ENCODE measurements at places on chromosomes 3 and 15.

DNA sequence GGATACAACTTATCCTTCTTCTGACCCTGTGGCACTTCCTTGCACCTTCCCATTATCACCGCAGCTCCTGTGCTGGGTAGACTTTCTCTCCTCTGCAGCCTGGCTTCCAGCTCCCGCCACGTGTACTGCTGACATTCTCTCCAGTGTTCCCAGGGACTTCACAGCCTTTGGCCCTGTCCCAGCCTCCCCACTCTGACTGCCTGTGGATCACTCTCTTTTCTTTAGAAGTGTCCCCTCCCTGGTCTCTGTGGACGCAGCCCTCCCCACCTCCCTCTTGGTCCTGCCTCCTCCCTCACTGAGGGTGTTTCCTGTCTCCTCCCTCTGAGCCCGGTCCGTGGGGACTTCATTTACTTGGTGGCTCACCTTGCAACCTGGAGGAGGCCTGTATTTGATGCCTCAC is 17.4 kb downstream of the PDIA5 start:
- peak overlapping the region; percentile 41 for H3K27ac ChIP-seq
- no peak overlapping the region for H3K4me3 ChIP-seq
- H3K4me1 ChIP-seq: peaks cover 40% of the 10 kb centered on the region
- H3K36me3 ChIP-seq: no peaks in the 10 kb centered on the region

GRCh38 chr3:195153653-195154052 is 117.3 kb downstream of the XXYLT1 start:
- no peaks in the 10 kb centered on the region for H3K27me3 ChIP-seq
- H3K36me3 ChIP-seq: peaks cover 12% of the 10 kb centered on the region
- DNase-seq: no peak
- peaks cover 25% of the 10 kb centered on the region for H3K4me1 ChIP-seq
- no peak overlapping the region for H3K4me3 ChIP-seq

- no peak overlapping the region for H3K4me3 ChIP-seq
- DNase-seq: peak; percentile 77
- no peaks in the 10 kb centered on the region for H3K36me3 ChIP-seq
- H3K27me3 ChIP-seq: no peaks in the 10 kb centered on the region
- H3K4me1 ChIP-seq: peaks cover 4% of the 10 kb centered on the region
Observed at GRCh38 chr15:90071220-90071807, 31.0 kb downstream of the IDH2 start.

GRCh38 chr3:105582015-105582414 is 215.3 kb downstream of the ALCAM start:
- H3K27ac ChIP-seq: no peak overlapping the region
- no peaks in the 10 kb centered on the region for H3K4me1 ChIP-seq
- H3K27me3 ChIP-seq: no peaks in the 10 kb centered on the region
- no peak for DNase-seq
- H3K4me3 ChIP-seq: no peak overlapping the region

DNA sequence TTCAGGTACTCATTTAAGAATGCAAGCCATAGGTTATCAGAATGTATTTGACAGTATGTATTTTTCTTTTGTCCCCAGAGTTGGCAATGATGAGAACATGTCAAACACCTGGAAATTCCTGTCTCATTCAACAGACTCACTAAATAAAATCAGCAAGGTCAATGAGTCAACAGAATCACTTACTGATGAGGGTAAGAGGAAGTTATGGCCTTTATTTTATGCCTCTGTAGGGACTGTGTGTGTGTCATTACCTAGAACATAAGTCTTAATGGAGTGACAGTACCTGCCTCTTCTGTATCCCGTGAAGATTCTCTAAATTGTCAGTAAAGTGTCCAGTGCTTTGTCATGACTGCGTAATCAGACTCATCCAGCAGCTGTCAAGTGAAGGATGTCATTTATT is 77.5 kb downstream of the KLHL25 start:
- DNase-seq: no peak
- H3K4me1 ChIP-seq: peaks cover 12% of the 10 kb centered on the region
- H3K36me3 ChIP-seq: peaks cover 27% of the 10 kb centered on the region
- H3K27ac ChIP-seq: peak overlapping the region; percentile 68

GRCh38 chr3:189625572-189625971 is 5.6 kb upstream of the TP63 start:
- no peaks in the 10 kb centered on the region for H3K27me3 ChIP-seq
- H3K4me1 ChIP-seq: peaks cover 4% of the 10 kb centered on the region
- no peak overlapping the region for H3K4me3 ChIP-seq
- no peak for DNase-seq
- H3K36me3 ChIP-seq: no peaks in the 10 kb centered on the region
- no peak overlapping the region for H3K27ac ChIP-seq

DNA sequence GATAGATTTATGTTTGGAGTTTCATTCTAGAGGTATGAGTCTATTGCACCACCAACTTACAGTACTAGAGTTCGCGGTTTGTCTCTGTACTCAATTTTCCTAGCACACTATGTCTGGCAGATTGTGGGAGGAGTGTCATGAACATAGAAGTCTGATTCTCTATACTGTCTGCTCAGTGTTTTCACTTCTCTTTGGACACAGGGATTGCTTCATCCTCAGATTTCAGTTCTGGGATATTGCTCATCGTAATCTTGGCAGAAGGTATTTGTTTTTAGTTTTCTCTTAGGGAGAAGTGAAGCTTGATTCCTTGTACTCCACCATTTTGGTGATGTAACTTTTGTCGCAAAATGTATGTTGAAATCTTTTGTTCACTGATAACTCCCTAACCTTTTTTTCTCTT is 27.8 kb upstream of the AZI2 start:
- no peak for DNase-seq
- H3K27me3 ChIP-seq: peaks cover 4% of the 10 kb centered on the region
- H3K36me3 ChIP-seq: peaks cover 4% of the 10 kb centered on the region
- H3K27ac ChIP-seq: no peak overlapping the region
- no peaks in the 10 kb centered on the region for H3K4me1 ChIP-seq

- H3K4me1 ChIP-seq: no peaks in the 10 kb centered on the region
- no peaks in the 10 kb centered on the region for H3K27me3 ChIP-seq
- H3K27ac ChIP-seq: no peak overlapping the region
- no peak for DNase-seq
Observed at GRCh38 chr15:39235084-39235795, 345.6 kb upstream of the THBS1 start.

- DNase-seq: no peak
- no peak overlapping the region for H3K27ac ChIP-seq
- no peak overlapping the region for H3K4me3 ChIP-seq
- peaks cover 8% of the 10 kb centered on the region for H3K27me3 ChIP-seq
Observed at GRCh38 chr3:137738710-137739109, 25.4 kb upstream of the SOX14 start.

DNA sequence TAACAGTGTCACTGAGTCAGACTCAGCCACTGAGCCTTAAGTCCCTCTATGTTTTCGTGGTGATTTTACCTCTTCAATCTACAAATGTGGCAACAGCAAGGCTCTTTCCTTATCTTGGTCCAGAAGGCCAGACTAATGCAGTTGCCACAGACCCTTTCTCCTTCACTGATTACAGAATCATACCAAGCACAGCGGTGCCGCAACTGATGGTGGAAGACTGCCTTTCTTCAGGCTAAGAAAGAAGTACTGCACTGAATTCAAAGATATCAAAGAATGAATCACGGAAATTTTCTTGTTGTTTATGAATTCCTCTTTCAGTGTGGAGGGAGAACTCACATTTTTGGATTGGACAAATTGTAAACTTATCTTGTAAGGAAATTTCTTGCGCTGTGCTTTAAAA is 18.6 kb downstream of the DCP1A start:
- no peak for DNase-seq
- H3K36me3 ChIP-seq: peaks cover 8% of the 10 kb centered on the region
- H3K4me1 ChIP-seq: peaks cover 11% of the 10 kb centered on the region
- H3K27ac ChIP-seq: no peak overlapping the region
- no peaks in the 10 kb centered on the region for H3K27me3 ChIP-seq
- H3K4me3 ChIP-seq: no peak overlapping the region

DNA sequence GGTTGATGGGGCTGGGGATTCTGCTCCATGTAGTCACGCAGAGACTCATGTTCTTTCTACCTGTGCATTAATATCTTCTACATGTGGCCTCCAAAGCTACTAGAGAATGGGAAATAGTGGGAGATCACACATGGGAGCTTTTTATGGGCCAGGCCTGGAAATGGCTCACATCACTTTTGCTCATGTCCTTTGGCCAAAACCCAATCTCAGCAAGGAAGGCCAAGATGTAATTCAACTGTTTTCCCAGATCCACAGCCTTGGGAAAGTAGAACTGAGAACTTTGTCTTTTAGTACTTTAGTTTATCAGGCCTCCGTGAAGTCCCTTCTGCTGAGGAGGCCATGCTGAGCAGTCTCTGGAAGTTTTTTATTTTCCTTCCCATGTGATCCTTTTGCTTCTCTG is 73.2 kb upstream of the SLC4A7 start:
- no peak overlapping the region for H3K4me3 ChIP-seq
- no peaks in the 10 kb centered on the region for H3K36me3 ChIP-seq
- H3K27ac ChIP-seq: no peak overlapping the region
- H3K27me3 ChIP-seq: no peaks in the 10 kb centered on the region
- no peaks in the 10 kb centered on the region for H3K4me1 ChIP-seq
- no peak for DNase-seq

- H3K36me3 ChIP-seq: no peaks in the 10 kb centered on the region
- H3K4me3 ChIP-seq: no peak overlapping the region
- no peak overlapping the region for H3K27ac ChIP-seq
- H3K27me3 ChIP-seq: peaks cover 18% of the 10 kb centered on the region
- no peaks in the 10 kb centered on the region for H3K4me1 ChIP-seq
Observed at GRCh38 chr15:65343374-65343981, 34.3 kb downstream of the IGDCC3 start.

- H3K27ac ChIP-seq: no peak overlapping the region
- H3K36me3 ChIP-seq: no peaks in the 10 kb centered on the region
- H3K4me3 ChIP-seq: no peak overlapping the region
- DNase-seq: no peak
- H3K4me1 ChIP-seq: no peaks in the 10 kb centered on the region
Observed at GRCh38 chr15:68635141-68635540, 56.3 kb downstream of the CORO2B start.

- no peak overlapping the region for H3K27ac ChIP-seq
- no peak overlapping the region for H3K4me3 ChIP-seq
- DNase-seq: no peak
- H3K36me3 ChIP-seq: no peaks in the 10 kb centered on the region
- peaks cover 16% of the 10 kb centered on the region for H3K4me1 ChIP-seq
Observed at GRCh38 chr3:44236485-44236908, 5.2 kb upstream of the TOPAZ1 start.

DNA sequence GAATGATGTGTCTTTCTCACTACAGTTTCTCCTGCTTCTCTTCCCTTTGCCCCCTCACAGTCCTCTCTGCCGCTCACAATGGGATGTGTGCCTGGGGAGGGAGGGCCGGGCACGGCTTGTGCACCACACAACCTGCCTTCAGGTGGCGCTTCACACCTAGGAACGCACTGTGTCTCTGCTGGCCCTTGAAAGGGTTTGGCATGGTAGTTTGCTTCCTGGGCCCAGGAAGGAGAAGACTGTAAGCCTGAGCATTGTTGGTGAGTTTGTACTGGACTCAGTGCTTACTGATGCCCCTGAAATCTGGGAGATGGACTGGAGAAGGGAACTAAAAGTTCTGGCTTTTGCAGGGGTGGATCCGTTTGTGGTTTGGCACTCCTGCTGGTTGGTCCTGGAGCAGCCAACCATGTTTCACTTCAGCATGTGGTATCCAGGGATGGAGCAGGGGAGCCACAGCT is 9.2 kb downstream of the ALPK3 start:
- no peak for DNase-seq
- no peaks in the 10 kb centered on the region for H3K36me3 ChIP-seq
- H3K27me3 ChIP-seq: no peaks in the 10 kb centered on the region
- H3K4me3 ChIP-seq: no peak overlapping the region

DNA sequence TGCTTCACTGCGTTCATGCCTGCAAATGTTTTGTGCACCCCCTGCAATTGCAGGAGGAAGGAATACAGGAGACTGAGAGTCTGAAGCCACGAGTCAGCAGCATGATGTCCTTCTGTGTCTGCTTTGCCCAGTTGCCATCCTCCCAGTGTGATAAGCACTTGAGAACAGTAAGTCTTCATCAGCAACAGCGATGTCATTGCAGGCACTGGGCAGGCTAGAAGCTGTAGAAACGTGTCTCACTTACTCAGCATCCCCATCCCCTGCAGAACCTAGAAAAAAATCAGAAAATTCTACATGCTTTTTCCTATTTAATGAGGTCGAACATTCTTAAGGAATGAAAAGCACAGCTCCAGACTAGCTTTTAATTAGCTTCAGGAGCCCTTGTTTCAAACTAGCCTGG is 156.5 kb upstream of the LPP start:
- peaks cover 82% of the 10 kb centered on the region for H3K4me1 ChIP-seq
- no peaks in the 10 kb centered on the region for H3K27me3 ChIP-seq
- H3K4me3 ChIP-seq: no peak overlapping the region
- no peak overlapping the region for H3K27ac ChIP-seq
- no peak for DNase-seq

DNA sequence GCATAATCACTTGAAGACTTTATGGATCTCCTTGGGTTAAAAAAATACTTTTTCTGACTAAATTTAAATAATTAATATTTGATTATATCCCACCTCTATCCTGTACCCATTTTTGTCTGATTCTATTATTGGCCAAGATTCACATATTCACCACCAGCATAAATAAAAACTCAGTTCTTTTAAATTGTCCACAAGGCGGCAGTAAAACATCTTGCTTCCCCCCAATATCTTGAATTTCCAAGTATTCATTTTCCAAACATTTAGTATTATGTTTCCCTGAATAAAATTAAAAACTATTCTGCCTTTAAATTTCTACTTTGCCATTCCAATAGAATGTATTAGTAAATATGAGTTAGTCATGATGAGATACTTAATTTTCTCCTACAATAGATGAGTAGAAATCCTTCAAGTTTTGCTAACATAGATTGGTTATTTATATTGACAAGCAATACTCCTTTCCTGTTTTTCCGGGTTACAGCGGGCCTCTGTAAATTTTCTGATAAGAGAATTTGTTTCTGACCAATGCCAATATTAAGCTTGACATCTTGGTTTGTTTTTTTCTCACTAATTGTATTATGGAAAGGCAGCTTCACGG is 218.7 kb upstream of the MDFIC2 start:
- H3K36me3 ChIP-seq: no peaks in the 10 kb centered on the region
- no peak overlapping the region for H3K4me3 ChIP-seq
- H3K27ac ChIP-seq: no peak overlapping the region
- no peaks in the 10 kb centered on the region for H3K27me3 ChIP-seq

DNA sequence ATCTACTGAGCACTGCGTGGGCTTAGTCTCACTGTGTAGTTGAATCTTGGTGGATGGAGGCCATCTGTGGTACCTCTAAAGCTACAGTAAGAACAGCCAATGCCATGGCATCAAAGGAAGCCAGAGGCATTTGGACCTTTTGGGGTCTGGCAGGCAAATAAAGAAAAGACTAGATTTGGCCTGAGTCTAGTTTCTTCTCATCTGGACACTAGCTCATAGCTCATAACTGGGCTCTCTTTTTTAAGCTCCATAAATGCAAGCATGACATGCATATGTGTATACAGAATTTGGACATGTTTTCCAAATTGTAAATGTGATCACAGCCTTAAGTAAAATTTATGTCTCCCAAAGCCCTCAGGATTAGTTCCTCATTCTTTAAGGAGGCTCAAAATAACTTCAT is 107.5 kb downstream of the CNTN6 start:
- no peak overlapping the region for H3K27ac ChIP-seq
- H3K27me3 ChIP-seq: no peaks in the 10 kb centered on the region
- H3K4me3 ChIP-seq: no peak overlapping the region
- DNase-seq: no peak
- H3K36me3 ChIP-seq: no peaks in the 10 kb centered on the region

GRCh38 chr3:114697401-114697800 is 403.6 kb downstream of the TIGIT start:
- H3K4me3 ChIP-seq: no peak overlapping the region
- no peaks in the 10 kb centered on the region for H3K36me3 ChIP-seq
- no peak for DNase-seq
- H3K27ac ChIP-seq: no peak overlapping the region

All from naive thymus-derived CD8-positive, alpha-beta T cell (primary cell).